ENCODE measurements at places on chromosomes 7 and 10. TPM values are rescaled to one million over a fixed set of nuclear protein-coding genes. Genes with fewer than 3 reads are reported as not detected.

Gene MLXIPL
- total RNA-seq, result not detected

Gene UCMA
- total RNA-seq, result not detected

Gene CRTAC1
- not detected for total RNA-seq

Gene PRR15
- not detected for total RNA-seq

DNA sequence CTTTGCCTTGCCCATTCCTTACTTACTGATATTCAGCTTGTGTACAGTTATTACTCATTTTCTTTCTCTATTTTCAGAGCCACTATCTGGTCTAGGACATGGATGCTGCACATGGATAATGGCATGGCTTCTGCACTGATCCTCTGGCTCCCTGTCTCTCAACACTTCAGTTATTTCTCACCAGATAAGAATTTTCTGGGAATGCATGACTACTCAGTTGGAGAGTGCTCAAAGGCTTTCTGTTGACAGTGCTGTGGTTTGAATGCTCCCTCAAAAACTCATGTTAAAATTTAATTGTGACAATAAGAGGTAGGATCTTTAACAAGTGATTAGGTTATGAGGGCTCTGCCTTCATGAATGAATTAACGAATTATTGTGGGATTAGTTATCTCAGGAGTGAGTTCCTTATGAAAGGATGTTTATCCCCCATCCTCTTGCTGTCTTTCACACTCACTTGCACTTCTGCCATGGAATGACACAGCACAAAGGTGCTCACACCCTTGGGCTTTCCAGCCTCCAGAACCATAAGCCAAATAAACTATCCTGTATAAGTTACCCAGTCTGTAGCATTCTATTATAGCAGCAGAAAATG lies 16.1 kb upstream of the PIK3CG start:
- no peak for DNase-seq

DNA sequence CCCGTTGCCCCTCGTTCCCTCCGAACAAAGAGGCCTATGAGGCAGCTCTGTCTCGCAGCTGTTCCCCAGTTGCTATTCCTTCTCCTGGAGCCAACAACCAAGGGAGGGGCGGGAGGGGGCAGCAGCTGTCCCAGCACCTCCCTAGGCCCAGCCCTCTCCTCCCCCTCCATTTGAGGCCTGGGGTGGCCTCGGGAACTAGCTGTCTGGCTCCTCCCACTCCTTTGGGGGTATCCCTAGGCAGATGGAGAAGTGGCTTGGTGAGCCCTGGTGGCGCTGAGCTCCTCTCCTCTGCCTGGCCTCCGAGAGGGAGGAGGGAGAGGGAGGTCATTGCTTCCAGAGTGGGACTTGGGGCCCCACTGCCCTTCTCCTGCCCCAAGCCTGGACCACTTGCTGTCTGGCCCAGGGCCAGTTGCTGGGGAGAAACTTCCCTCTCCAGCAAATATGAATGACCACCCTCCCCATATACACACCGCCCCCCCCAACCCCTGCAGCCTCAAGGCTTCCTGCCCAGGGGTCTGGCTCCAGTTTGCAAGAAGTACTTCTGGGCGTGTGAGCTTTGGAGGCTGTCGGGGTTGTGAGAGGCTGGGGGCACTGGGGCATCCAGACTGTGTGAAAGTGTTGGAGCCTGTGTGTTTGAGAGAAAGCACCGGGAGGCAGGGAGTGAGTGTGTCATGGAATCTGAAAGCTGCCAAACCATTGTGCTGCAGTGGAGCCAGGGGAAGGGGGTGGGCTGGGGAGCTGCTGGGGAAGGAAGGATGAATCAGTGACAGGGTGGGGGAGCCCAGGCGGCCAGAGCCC lies 3.1 kb downstream of the FLNC start:
- no peak for DNase-seq

- no peak for DNase-seq
Measured at GRCh38 chr7:151843181-151843580, 33.7 kb downstream of the PRKAG2 start.

DNA sequence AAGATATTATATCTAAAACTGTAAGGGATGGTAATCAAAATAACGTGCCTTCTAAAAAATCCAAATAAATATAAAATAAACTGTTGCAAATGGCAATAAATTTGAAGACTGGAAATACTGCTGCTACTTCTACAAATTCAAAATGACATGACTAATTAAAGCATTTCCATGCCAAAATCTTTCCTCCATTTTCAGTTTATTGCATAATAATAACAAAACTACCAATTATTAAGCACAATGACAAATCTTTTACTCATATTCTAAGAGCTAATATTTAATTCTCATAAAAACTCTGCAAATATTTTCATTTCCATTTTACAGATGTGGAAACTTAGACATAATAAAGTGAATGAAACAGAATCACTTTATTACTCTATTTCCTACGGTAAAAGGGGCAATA lies 38.8 kb upstream of the NEBL start:
- no peak for DNase-seq

- no peak for DNase-seq
Measured at GRCh38 chr7:131321656-131322055, 6.0 kb upstream of the MKLN1 start.

All from OCI-LY7 (cell line).